ENCODE measurements at places on chromosomes 3 and 15.

- no peak for DNase-seq
Measured at GRCh38 chr3:150912501-150912900, 7.3 kb upstream of the MINDY4B start.

GRCh38 chr15:40764629-40765103 is 798 bp downstream of the GCHFR start:
- DNase-seq: no peak

DNA sequence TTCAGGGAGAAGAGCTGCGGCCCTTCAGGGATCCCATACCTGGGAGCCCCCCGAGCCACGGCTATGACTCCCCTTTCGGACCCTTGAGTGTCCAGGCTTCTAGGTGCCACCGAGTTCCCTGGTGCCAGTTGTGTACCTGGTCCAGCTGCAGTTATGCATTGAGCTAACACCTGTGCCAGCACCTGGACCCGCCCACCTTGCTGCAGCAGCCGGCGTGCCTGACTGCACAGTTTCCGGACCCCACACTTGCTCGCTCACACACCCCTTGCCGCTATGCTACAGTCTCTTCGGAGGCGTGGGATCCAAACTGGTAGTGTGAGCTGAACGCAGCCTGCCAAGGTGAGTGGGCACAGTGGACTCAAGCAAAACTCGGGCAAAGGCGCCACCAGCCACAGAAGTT is 284.5 kb upstream of the ROBO1 start:
- no peak for DNase-seq

GRCh38 chr3:108079043-108079442 is 11.8 kb downstream of the CD47 start:
- DNase-seq: no peak

GRCh38 chr3:48511551-48511950 is 7.6 kb upstream of the SHISA5 start:
- DNase-seq: no peak

- no peak for DNase-seq
Measured at GRCh38 chr3:42290966-42291714, 25.2 kb upstream of the CCK start.

DNA sequence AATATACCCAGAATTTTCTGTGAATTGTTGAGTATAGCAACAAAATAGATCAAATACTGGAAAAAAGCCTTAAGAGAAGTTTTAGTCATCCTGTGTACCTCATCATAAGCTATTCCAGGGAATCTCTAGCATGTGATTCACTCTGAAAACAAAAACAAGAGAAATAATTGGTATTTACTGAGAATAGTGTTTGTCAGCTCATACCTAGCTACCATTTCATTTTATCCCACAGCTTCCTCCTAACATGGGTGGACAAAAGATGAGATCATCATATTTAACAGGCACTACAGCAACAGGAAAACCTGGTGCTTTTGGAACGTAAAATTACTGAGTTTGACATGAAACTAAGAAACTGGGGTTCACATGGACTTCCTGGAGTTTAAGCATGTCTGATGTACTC is 753.5 kb upstream of the NECTIN3 start:
- DNase-seq: no peak

GRCh38 chr3:129121016-129121791 is 400 bp downstream of the RAB43 start:
- no peak for DNase-seq

DNA sequence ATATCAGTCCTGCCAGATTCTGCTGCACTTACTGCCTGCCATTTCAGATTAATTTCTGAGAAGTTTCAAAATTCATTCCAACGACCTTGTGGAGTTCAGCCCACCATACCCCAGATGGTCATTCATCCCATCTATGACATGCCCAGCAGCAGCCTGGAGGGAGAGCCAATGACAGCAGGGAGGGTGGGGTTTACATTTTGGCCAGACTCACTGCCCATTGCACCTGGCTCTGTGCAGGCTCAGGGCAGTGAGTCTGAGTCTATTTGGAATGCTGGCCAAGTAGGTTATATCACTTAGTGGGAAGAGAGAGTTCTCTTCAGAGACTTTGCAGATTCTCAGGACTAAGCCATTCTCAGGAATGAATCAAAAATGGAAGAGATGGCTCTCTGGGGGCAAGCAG is 21.5 kb downstream of the SRPRB start:
- no peak for DNase-seq

DNA sequence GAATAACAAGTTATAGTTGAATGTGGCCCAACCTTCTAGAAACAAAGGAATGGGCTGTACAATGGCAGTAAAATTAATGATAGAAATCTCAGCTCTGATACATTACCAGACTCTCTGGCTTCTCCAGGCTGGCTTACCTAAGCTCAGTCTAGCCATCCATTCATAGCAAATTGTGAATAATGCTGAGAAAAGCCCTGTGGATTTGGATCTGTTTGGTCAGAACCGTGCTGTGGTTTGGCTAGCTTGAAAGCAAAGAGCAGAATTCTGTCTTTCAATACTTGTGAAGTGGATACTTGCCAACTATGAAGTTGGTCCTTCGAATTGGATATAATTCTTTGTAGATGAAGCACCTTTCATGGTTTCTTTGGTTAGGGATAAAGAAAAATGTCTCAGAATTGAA is 199.1 kb downstream of the EPHA3 start:
- DNase-seq: no peak

GRCh38 chr3:140636406-140637138 is 41.3 kb upstream of the TRIM42 start:
- no peak for DNase-seq

DNA sequence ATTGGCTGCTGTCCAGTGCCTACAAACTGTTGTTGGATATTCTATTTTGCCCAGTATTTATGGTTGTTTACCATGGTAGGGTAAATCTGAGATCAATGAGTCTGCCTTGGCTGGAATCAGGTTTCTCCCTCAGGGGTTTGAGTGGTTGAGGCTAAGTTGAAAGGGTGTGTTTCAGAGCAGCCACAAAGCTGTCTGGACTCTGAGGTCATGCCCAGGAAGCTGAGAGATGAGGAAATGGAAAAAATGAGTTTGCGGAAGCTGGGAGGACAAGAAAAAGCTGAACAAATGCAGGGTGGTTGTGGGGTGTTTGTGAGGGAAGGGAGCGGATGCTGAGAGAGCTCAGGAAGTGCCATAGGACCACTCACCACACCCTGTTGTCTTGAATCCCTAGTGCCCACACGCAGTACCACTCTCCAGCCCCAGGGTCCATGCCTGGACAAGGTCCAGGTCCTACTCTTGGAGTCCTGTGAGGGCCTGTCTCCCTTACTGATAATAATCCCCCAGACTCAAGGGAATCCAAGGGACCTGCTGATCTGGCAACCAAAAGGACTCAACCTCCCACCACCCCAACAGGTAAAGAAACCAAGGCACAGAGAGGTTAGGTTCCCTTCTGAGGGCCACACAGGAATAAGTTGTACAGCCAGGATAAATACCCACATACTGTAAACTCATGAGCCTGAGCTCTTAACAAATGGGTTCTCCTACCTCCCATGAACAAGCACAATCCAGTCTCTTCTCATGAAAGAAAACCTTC is 81.6 kb downstream of the PPCDC start:
- peak; percentile 58 for DNase-seq

DNA sequence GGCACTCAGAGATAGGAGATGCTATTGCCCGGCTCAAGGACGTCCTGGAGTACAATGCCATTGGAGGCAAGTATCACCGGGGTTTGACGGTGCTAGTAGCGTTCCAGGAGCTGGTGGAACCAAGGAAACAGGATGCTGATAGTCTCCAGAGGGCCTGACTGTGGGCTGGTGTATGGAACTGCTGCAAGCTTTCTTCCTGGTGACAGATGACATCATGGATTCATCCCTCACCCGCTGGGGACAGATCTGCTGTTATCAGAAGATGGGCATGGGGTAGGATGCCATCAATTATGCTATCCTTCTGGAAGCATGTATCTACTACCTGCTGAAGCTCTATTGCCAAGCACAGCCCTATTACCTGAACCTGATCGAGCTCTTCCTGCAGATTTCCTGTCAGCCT is 26.4 kb downstream of the BCL2A1 start:
- DNase-seq: no peak

DNA sequence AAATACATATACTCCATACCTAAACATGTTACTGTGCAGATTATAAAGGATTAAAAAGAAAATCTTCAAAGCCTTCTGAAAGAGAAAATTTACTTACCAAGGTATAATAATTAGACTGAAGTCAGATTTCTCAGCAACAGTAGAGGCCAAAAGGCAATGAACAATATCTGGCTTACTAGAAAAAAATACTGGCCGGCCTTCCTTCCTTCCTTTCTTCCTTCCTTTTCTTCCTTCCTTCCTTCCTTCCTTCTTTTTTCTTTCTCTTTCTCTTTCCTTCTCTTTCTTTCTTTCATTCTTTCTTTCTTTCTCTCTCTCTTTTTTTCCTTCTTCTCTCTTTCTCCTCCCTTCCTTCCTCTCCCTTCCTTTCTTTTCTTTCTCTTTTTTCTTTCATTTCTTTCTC is 209.6 kb downstream of the KCNH8 start:
- no peak for DNase-seq

GRCh38 chr15:32694222-32694983 is 23.4 kb upstream of the GREM1 start:
- DNase-seq: no peak

- DNase-seq: no peak
Measured at GRCh38 chr15:68385671-68386586, 46.0 kb downstream of the ITGA11 start.

GRCh38 chr3:9026320-9027045 is 63.2 kb upstream of the RAD18 start:
- no peak for DNase-seq

GRCh38 chr3:89635137-89635536 is 527.7 kb downstream of the EPHA3 start:
- no peak for DNase-seq

- DNase-seq: peak; percentile 47
Measured at GRCh38 chr3:41716471-41716870, 245.4 kb downstream of the ULK4 start.

GRCh38 chr3:71402280-71402679 is 181.2 kb downstream of the FOXP1 start:
- DNase-seq: no peak

- no peak for DNase-seq
Measured at GRCh38 chr3:169448501-169448900, 215.0 kb downstream of the MECOM start.

DNA sequence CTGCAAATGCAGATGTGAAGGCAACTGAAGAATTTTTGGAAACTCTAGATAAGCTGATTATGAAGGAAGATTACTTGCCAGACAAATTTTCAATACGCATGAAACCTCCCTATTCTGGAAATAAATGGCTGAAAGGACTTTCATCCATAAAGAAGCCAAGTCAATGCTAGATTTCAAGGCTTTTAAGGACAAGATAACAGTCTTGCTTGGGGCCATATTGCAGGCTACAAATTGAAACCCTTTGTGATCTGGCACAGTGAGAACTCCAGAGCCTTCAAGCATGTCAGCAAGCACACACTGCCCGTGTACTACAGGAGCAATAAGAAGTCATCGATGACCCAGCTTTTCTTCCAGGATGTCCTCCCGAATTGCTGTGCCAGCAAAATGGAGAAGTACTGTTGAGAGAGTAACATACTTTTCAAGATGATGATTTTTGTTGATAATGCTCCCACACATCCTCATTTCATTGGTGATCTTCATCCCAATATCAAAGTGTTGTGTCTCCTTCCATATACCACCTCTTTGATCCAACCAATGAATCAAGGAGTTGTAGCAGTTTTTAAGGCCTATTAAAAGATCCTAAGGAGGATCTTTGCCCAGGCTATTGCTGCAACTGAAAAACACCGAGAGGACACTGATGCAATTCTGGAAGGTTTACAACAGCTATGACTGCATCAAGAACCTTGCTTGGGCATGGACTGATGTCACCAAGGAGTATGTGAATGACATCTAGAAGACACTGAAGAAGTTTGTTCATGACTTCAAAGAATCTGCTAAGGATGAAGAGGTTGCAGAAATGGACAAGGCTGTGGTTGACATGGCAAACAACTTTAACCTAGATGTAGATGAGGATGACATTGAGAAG is 20.3 kb downstream of the CALML4 start:
- DNase-seq: no peak

- DNase-seq: no peak
Measured at GRCh38 chr3:38348903-38349302, 2.3 kb downstream of the XYLB start.

DNA sequence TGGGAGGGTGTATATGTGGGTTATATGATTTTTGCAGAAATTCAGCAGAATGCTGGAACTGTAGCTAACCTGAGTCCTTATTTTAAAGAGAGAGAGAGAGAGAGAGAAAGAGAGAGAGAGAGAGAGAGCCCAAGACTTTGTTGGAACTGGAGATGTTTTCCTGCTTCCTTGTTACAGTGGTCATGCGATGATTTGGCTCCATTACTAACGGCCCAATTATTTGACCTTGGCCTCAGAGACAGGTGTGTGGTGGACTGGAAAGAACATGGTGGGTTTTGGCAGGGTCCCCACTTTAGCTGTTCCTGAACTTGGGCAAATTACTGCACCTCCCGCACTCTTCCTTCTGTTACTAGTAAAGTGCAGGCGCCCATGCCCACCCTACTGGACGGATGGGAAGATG is 14.8 kb upstream of the ACSBG1 start:
- DNase-seq: no peak

GRCh38 chr3:63990733-63991132 is 32.6 kb downstream of the PSMD6 start:
- no peak for DNase-seq

GRCh38 chr15:43521419-43521818 is 4.0 kb downstream of the MAP1A start:
- DNase-seq: no peak

- no peak for DNase-seq
Measured at GRCh38 chr3:186284661-186285060, 77.4 kb downstream of the DGKG start.

DNA sequence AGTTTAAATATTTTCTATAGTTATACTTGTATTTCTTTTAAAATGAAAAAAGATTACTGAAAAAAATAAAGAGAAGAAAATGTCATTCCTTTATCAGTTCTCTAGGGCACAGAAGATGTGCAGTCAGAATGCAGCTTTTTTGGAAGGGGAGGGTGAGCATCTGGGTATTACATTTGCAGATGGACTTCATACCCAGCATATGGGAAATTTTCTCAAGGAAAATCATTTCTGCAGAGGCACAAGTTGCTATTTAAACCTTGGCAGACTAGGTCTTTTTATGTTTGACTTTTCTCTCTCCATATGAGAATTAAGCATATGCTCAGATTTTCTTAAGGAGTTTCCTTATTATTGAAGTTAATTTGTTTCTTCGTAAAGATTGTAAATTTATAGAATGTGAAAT is 39.5 kb upstream of the ZNF385D start:
- no peak for DNase-seq

GRCh38 chr3:148206446-148206845 is 491.3 kb upstream of the AGTR1 start:
- no peak for DNase-seq

- DNase-seq: no peak
Measured at GRCh38 chr15:91182101-91182500, 82.0 kb downstream of the SV2B start.

DNA sequence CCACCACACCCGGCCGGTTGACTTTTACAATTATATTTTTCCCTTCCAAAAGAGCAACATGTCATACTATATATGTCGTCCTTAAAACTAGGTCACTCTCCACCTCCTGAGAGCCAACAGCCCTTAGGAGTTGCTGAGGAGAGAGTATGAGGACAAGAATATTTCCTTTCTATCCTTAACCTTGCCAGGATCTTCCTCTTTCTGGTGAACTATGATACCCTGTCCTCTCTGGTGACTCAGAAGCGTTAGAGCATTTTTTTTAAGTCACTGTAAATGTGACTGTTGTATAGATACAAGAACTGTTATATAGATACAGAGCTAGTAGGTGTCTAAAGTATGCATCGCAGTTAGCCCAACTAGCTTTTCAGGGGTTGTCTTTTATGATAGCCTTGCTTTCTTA is 33.7 kb upstream of the MTHFS start:
- no peak for DNase-seq

Data from ACHN (cell line).